Sciatic nerve (tissue), 2 donors: ENCODE measurements at places on chromosomes 13 and 19.

GRCh38 chr13:39685652-39686051, 30.2 kb downstream of the COG6 start:
- DNase-seq: no peak

DNA sequence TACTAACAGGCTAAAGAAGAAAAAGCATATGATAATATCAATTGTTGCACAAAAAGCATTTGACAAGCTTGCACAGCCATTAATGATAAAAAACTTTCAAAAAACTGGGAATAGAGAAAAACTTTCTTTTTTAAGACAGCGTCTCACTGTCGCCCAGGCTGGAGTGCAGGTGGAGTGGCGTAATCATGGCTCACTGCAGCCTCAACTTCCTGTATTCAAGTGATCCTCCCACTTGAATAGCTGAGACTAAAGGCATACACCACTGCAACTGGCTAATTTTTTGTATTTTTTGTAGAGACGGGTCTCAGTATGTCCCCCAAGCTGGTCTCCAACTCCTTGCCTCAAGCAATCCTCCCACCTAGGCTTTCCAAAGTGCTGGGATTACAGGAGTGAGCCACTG, 382.8 kb downstream of the TSHZ3 start:
- DNase-seq: no peak

GRCh38 chr13:50521831-50522149, 321.7 kb downstream of the DLEU7 start:
- no peak for DNase-seq

DNA sequence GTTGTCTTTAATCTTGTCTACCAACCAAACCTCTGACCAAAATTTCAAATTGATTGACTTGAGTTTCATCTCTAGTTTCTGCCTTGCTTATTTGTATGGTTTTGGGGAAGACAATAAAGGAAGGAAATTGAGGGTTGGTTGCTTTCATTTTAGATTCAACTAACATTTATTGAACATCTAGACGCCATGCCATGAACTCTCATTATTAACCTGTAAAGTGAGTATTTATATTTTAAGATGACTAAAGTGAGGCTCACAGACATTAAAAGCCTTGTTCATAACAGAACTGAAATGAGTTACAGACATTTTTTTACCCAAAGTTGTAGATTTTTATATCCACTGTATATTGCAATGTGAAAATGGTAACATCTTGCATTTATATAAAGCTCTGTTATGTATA, 239.3 kb downstream of the LMO7 start:
- DNase-seq: no peak
